ENCODE measurements at places on chromosomes 16 and 17.

GRCh38 chr17:63500543-63501390 is 22.4 kb upstream of the KCNH6 start:
- no peak for DNase-seq

- DNase-seq, result no peak
Measured at GRCh38 chr17:67431249-67432015, 54.4 kb downstream of the PITPNC1 start.

GRCh38 chr16:27993587-27993986 is 69.9 kb downstream of the GSG1L start:
- no peak for DNase-seq

DNA sequence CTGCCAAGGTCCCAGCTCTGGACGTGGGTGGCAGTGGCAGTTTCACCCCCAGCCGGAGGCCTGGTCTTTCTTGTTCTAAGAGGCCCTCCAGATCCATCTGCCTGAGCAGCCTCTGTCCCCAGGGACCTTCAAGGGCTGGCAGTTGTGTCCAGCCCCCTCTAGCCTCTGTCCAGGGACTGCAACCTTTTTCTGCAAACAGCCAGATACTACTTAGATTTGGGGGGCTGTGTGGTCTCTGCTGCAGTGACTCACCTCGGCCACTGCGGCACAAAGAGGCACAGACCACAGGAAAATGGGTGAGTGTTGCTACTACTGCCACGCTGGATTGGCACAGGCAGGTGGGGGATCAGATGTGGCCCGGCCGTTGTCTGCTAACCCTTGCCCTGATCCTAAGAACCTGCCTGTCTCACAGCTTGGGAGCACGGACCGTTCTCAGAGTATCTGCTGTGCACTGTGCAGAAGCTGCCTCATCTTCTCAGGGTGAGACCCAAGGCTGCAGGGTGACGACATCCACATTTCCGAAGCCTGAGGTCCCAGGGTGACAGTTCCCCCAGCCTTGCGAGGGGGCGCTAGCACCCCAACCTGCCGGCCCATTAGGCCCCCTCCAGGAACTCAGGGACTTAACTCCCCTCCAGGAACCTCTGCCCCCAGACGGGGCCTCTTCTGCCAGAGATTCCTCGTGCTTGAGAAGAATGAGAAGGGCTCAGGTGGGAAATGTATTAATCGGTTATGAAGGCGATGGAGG is 27.6 kb downstream of the MXRA7 start:
- no peak for DNase-seq

GRCh38 chr16:83669456-83669855 is 138.3 kb upstream of the HSBP1 start:
- DNase-seq, result no peak

GRCh38 chr17:41917679-41918313 is 955 bp downstream of the ACLY start:
- DNase-seq, result peak; percentile 51

DNA sequence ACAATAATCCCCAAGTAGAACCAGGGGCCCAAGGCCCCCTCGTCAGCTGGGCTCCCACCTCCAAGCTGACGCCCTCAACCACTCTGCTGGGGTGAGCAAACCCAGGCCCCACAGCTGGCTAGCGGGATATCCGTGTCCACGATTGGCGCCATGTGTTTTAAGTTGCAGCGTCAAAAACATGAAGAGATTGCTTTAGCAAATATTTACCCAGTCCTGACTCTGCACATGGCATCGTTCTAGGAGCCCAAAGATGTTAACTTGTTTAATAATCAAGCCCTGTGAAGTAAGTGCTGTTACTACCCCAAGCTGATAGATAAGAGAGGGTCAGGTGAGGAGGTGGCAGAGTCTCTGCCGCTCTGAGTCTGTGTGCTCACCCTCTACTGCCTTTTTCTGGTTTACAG is 344 bp upstream of the SEPTIN12 start:
- no peak for DNase-seq

- no peak for DNase-seq
Measured at GRCh38 chr17:33935822-33936221, 319.3 kb upstream of the CCL2 start.

DNA sequence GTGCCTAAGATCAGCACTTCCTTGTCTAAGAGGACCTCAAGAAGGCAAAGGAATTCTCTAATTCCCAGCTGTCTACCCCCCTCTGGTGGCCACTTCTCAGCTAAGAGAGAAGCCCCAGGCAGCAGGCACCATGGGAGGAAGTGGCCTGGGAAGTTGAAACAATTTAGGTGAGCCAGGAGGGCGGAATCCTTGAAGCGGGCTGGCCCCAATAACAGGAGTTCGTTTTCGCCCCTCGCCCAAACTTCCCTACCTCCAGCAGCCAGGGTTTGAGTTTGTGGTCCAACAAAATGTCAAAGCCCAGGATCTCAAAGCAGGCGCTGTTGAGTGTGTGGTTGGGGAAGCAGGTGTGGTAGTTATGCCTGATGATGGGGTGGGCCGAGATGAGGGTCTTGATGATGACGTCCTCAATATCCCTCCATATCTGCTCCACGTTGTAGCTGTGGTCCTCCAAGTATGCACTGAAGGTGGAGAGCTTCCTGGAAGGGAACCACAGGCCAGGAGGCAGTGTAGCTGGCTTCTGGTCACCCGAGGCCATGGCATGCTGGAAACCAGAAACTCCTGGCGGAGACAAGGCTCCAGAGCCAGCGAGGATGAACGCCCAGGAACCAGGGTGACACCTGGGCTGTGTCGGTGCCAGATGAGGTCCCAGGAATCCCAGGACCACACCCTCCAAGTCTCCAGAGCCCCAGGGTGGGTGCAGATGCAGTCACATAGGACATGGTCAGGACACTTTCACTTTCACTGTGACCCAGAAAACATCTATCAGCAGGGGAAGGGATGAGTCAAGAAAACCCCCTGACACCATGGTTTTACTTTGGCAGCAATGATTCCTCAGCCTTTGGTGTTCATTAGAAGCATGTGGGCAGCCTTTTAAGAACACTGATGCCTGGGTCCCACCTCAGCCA is 25.6 kb downstream of the TTLL6 start:
- peak; percentile 34 for DNase-seq

DNA sequence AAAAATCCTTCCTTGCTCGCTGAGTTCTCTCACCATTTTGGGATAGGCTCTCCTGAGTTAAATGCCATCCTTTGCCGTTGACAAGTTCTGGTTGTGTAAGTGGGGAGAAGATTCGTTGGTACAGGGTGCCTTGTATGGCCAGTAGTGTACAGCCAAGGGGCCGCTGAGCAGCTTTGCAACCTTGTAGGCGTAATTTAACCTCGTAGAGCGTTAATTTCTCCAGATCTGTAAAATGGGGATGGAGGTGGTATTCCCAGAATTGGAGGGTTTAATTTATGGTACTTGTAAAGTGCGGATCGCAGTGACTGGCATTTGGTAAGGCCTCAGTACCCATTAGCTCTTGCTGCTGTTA is 1.4 kb downstream of the ARSG start:
- no peak for DNase-seq

- no peak for DNase-seq
Measured at GRCh38 chr16:55444754-55445485, 34.1 kb upstream of the MMP2 start.

DNA sequence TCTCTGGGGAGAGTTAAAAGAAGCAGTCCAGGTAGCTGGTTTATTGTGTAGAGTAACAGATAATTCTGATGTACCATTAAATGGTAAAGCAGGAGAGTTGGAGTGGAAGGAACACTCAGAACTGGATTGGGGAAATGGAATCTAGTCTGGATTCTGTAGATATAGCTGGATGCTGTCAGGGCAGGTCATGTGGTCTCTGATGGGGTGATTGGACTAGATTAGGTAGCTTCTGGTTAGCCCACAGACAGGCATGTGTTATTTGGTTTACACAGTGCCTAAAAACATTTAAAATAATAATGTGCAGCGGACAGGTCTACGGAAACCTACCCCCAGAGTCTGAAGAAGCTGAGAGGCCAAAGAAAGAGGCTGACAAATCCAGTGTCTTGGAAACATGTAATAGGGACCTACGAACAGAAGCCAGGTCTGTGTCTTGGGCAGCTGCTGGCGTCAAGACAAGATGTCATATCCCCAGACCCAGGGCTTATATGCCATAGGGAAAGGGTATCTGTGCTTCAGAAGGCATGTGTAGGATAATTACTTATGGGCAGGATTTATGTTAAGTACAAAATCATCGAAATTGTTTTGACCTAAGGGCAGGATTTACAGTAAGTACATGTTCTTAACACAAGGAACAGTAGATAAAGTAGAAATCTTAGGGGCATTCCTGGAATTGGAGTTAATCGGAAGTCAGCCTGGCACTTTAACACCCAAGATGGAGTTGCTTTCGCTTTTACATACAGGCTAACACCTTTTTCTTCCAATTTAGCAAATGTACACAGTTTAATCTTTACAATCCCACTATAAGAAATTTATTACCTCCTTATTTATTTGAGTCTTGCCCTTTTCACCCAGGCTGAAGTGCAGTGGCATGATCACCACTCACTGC is 12.4 kb downstream of the LUC7L3 start:
- no peak for DNase-seq

DNA sequence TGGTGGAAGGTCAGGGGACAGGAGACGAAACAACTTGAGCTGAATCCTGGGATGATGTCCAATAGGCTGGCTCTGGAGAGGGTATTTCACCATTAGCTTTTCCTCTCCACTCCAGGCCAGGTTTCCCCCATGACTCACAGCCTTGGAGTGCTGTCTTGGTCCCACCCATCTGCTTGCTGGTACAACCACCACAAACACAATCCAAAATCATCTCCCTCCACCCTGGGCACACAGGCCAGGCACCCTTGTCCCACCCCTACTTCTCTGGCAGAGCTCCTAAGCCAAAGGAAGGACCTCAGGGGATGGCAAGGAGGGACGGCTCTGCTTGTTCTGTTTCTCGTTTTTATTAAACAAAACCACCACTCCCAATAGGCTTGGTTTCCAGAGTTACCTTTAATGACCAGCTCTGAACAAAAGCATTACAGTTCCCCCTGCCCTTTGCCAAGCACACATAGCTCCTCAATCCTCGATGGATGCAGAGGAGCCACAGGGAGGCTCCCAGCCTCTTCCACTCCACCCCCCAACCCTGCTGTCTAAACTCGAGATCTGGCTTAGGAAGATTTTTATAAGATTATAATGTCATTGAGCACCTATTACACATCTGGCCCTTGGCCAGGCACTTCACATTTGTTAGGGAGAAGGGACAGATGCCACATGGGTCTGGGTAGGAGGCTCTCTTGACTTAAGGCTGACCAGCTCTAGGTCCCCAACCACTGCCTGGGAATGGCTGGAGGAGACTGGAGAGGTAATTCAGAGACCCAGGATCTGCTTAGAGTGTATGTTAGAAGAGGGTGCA is 13.3 kb downstream of the CAVIN1 start:
- DNase-seq, result no peak

DNA sequence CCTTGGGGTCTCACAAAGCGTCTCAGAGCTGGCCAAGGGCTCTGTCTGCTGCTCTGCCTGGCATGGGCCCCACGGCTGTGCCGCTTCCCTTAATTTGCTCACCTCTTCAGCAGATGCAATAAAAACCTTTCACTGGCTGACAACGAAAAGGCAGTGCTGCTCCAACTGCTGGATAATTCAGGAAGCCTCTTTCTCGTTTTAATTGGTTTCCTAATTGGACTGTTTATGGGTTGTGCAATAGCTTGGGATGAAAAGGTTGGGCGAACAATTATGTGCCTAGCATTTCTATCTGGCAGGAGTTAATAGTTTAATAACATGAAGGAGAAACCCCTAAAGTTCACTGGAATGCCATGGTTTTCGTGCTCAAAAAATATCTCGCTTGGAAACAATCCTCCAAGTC is 234.1 kb upstream of the IRX5 start:
- no peak for DNase-seq

- DNase-seq, result no peak
Measured at GRCh38 chr16:73847090-73847489, 449.5 kb upstream of the PSMD7 start.

DNA sequence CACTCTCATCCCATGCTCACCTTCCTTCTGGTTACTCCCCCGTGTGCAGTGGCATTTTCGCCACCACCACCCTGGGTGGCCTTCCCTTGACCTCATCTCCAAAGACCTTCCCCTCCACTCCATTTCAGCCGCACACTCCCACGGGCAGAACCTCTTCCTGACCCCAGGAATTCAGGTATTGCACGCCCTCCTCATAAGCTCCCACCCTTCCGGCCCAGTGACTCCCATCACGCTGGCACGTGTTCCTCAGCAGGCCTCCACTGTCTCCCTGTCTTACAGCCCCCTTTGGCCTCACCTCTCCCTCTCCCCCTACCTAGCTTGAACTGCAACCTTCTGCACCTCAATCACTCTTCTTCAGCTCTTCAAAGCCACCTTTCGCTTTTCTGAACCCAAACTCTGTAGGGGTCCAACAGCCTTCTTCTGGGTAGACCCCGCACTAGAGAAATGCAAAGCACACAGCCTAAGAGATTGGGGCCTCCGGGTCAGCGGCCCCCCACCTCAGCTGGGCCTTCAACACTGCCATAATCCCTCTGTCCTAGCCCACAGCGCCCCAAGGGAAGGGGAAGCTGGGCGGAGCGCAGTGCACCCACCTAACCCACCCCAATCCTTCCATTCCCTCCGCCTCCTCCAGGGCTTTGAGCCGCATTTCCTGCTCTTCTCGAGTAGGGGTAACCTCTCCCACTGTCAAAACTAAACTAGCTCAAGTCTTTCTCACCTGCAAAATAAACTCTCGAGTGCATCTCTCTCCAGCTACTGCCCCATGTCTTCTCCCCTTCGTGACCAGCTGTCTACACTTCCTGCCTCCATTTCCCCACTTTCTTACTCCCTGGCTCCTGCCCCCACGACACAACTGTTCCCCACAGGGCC is 1.7 kb upstream of the TMEM97 start:
- no peak for DNase-seq

GRCh38 chr17:83065660-83066542 is 13.5 kb upstream of the METRNL start:
- no peak for DNase-seq

DNA sequence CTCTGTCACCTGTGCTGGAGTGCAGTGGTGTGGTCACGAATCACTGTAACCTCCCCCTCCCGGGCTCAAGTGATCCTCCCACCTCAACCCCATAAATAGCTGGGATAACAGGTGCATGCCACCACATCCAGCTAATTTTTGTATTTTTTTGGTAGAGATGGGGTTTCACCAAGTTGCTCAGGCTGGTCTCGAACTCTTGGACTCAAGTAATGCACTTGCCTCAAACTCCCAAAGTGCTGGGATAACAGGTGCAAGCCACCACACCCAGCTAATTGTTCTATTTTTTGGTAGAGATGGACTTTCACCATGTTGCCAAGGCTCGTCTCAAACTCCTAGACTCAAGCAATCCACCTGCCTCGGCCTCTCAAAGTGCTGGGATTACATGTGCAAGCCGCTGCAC is 86.5 kb downstream of the STH start:
- no peak for DNase-seq

DNA sequence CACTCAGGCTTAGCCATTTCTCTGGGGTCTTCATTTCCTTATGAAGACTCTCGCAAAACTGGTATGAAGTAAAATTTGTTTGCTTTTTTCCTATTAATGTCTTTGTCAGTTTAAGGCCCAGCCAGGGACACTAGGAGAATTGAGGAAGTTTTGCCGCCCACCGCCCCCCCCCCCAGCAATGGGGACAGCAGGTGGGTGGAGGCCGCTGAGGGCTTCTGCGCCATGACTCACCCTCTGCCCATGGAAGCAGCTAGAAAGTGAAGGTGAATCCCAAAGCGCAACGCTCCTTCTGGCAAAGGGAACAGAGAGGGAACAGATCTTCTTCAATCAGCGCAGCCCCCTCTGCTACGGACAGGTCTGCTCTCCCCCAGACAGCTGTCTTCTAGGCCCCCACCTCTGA is 49.7 kb downstream of the MARF1 start:
- no peak for DNase-seq

All from head of caudate nucleus (tissue), 42 donors.